ENCODE measurements at places on chromosomes 7 and 10.

DNA sequence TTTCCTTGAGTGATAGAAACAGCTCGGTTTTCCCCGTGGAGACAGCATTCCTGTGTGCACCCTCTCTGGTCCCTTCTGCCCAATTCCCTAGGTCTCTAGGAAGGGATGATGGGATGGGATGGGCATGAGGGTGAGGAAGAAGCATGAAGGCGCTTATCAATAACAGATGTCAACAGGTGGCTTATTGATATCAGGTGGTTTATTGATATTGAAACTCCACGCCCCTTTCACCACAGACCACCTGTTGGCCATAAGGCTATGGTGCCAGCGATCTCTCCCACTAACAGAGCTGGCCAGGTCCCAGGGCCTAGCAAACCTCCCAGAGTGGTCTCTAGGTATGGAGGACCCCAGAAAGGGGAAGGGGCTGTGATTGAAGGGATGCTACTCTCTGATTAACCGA, 7.9 kb downstream of the MOSPD3 start:
- no peak for DNase-seq

DNA sequence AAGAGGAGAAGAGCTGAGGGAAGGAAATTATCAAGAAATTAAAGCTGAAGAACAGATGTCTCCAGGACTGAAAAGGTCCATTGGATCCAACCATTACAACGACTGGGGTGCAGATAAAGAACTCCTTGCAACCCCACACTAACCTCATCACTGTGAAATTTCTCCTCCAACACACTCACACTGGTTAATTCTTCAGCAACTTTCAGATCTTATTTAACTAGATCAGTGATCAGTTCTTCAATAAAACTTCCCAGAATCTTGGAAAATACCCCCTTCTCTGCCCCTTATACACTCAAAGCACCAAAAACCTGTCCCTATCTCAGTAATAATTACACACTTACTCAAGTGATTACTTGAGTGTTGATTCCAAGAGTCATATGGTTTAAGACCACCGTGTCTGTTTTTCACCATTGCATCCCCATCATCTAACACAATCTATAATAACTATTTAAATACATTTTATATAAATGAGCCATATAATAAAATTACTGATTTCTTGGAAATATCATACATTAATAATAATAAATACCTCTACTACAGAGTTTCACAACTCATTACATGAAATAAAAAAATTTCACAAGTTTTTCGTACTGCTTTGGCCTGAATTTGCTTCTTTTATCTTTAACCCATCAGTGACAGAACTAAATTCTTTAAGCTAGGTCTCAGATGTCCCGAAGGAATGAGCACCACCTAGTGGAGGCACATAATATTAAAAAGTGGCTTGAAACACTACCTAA, 123.7 kb downstream of the MPP7 start:
- DNase-seq: peak; percentile 5

- DNase-seq: no peak
These were observed 868 bp downstream of the RFC2 start for GRCh38 chr7:74253331-74253730.

DNA sequence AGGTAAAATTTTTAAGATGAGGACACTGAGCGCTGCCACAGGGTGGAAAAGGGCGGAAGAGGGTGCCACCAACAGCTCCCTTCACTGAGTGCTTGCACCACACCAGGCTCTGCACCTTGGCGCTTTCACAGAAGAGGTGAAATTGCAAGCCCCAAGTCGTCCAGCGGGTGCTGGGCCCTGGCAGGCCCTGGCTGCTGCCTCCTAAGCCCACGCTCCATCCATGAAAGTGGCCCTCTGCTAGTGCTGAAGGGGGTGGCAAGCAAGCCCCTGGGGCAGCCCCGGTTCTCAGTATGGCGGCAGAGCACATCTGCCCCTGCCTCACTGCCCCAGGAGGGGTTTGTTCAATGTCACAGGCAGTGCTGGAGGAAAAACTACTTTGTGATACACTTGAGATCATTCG, 95.1 kb downstream of the SLIT1 start:
- DNase-seq: no peak

All from stimulated activated CD4-positive, alpha-beta T cell treated with anti-CD3 and anti-CD28 coated beads, Interleukin-1b, Interleukin-23, amount 100 ng/mL, for 1 hour (primary cell).